ENCODE measurements at places on chromosomes 7 and 10. TPM values are rescaled to one million over a fixed set of nuclear protein-coding genes. Genes with fewer than 3 reads are reported as not detected.
A peak's percentile ranks its signal among the peaks of the same experiment; 100 is the strongest.

The GRID2IP gene
- 0.21 TPM for total RNA-seq

DNA sequence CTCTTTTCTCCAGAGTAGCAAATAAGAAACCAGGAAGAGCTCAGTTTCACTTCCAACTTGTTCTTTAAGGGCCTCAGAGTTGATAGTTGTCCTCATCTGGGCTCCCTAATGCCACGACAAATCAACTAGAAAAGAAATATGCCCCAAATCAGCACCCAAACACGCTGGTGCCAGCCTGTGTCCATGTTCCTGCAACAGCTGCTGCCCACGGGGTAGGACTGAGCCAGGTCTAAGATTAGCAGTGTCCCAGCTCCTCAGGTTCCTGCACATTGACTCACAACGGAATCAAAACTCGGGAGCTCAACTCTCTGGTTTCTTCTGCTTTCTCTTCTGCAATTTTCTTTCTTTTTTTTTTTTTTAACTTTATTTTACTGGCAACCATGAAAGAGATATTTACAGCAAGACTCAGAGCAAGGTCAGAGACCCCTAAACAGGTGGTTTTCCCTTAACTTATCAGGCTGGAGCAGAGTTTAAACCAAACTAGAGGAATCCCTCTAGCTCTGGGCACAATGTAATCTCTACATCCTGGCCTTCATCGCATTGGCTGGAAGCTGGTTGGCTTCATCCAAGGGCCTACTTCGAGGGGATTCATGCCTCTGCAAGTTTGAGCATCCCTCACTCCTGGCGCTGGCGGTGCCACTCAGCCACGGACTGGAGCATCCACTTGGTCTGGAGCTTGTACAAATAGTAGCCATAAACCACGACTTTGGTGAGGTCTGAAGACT, 126.1 kb downstream of the PFKFB3 start:
- no peak for DNase-seq

The CUEDC2 gene
- 68.9 TPM for total RNA-seq

The MRPS17 gene
- 21.7 TPM for total RNA-seq

GRCh38 chr7:45084336-45084735, 4.4 kb downstream of the NACAD start:
- no peak for DNase-seq

DNA sequence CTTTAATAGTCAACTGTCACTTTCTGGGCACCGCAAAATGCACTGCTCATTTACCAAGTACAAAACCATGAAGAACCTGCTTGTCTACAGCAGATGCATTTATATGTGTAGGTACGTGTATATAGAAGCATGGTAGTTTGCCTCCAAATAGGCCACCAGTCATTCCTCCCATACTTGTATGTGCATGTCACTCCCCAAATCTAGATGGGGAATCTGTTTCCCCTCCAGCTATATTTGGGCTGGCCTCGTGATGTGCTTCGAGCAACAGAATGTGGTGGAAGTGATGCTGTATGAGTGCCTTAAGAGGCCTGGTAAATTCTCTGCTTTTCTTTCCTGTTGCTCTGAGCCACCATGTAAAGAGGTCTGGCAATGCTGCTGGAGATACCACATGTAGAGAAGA, 47.1 kb downstream of the PSMC2 start:
- no peak for DNase-seq

- DNase-seq = no peak
These were observed 219.8 kb downstream of the MAD1L1 start for GRCh38 chr7:2012981-2013380.

- DNase-seq = no peak
These were observed 21.0 kb upstream of the LRRC17 start for GRCh38 chr7:102891693-102892261.

The PKD2L1 gene
- not detected for total RNA-seq

DNA sequence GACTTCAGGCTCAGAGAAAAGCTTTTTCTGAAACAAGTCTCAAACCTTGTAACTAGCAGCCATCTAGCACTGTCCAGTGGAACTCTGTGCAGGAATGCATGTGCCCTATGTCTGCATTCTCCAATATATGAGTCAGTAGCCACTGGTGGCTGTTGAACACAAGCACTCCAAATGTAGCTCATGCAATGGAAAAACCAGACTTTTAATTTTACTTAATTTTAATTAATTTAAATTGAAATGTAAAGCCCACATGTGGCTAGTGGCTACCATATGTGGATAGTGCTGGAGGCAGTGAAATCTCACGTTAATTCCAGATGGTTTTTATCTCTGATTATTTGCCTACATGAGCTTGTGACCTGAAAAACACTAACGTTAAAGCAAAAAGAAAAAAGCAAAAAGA, 225.1 kb downstream of the GATA3 start:
- DNase-seq = no peak

DNA sequence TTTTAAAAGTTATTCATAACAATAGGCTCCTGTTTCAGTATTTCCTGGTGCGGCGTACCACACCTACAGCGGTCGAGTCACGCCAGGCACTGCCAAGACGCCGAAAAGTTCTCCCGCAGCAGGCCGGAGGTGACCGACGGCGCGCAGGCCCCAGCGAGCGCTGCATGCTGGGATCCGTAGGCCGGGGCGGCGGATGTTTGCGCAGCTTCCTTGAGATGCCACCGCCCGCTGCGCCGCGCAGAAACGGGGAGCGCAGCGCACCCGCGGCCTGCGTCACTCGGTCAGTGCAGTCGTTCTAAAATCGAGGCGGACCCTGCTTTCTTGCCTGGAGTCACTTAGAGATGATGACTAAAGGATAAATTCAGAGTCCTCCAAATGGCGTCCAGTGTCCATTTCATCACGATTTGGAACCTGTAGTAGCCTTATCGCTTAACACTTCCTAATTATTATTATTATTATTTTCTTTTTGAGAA, 1.3 kb upstream of the KIF11 start:
- DNase-seq = peak; percentile 96

- peak; percentile 80 for DNase-seq
These were observed 102.5 kb downstream of the RAMP3 start for GRCh38 chr7:45259966-45260646.

The TMEM176A gene
- total RNA-seq = not detected

- DNase-seq = no peak
These were observed 13.5 kb downstream of the PPIF start for GRCh38 chr10:79360499-79361342.

The TACR2 gene
- not detected for total RNA-seq

The SHTN1 gene
- 0.29 TPM for total RNA-seq

DNA sequence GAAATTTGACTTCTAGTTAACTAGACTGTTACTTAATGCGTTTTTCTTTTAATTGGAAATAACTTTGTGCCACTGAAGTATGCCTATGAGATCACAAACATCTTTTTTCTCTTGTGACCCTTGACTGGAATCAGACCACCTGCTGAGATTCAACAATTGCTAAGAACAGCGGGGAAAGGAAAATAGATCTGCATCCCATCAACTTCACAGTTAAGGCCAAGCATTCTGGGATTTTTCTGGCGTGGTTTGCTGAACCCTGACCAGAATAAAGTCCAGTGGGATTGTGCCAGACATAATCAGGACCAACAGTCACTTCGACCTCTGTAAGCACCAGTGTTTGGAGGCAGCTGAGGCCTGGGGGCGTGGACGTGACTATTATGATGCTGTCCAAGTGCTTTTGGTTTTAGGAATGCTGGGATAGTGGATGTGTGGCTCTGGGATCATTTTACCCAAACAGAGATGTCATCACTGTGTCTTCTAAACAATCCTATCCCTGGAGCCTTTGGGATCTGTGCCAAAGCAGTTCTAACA, 373.3 kb upstream of the PRKCQ start:
- no peak for DNase-seq

- peak; percentile 62 for DNase-seq
These were observed 1.9 kb downstream of the TTYH3 start for GRCh38 chr7:2633538-2634266.

- DNase-seq = peak; percentile 59
These were observed 2.9 kb upstream of the MYOZ1 start for GRCh38 chr10:73644015-73644743.

The IL6 gene
- total RNA-seq = 2.2 TPM

DNA sequence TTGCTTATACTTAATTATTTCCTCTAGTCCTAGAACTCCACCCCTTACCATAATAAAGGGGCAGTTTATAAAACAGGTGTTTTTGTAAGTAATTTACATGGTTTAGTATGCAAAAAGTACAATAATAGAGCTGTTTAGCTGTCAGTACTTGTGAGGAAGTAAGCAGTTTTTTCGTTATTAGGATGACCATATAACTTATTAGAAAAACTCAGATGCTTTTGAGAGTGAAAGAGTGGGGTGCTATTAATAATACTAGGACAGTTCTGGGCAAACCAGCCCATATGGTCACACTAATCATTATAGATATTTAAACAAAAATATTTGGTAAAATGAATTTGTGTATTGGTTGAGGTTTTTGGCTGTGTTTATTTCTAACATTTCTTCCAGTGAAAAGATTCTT, 201.9 kb upstream of the KAT6B start:
- DNase-seq = no peak

DNA sequence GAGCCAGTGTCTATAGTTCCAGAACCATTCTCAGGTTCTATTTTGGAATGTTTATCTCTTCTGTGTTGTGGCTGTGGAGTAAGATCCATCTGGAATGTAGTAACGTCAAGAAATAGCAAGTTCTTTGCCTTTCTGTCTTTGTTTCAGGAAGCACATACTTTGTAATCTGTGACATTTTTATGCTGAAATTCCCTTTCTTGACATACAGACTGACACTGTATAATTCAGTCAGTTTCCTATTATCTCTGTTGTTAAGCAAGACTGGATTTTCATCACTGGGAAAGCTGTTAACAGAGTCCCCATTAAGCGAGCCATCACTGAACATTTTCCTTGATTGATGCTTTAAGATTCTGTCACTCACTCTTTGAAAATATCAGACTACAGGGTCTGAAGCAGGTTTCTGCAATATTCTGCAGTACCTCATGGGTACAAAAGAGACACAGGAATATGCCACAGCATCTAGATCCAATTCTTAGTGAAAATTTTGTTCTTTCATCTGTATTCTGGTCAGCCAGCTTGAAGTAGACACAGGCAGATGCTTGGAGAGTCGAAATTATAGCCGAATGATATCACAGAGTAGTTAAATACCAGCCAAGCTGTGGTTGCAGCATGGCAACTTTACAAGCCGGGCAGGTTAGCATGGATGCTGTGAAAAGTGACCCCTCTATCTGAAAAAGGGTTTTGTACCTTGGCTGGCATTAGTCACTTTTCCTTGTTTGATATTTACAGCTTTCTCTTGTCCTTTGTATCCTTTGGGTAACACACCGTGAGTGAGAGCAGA, 62.6 kb downstream of the CACNB2 start:
- DNase-seq = no peak

GRCh38 chr10:87861566-87861952, 1.8 kb downstream of the KLLN start:
- no peak for DNase-seq

DNA sequence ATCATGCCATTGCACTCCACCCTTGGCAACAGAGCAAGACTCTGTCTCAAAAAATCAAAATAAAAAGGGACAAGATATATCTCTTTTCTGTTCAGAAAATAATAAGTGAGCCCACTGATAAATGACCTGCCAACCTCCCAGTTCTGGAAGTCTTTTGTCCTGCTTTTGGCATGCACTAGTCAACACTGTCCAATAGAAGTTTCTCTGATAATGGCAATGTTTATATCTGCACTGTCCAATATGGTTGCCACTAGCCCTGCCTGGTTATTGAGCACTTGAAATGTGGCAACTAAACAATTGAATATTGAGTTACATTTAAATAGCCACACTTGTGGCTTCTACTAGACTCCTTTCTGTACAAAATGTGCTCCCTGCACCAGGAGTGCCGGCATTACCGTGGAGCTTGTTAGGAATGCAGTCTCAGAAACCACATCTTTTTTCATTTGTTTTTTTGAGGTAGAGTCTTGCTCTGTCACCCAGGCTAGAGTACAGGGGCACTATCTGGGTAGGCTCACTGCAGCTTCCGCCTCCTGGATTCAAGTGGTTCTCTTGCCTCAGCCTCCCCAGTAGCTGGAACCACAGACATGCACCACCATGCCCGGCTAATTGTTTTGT, 229.7 kb downstream of the CACNB2 start:
- DNase-seq = no peak

The CTAGE4 gene
- total RNA-seq = 3.6 TPM

DNA sequence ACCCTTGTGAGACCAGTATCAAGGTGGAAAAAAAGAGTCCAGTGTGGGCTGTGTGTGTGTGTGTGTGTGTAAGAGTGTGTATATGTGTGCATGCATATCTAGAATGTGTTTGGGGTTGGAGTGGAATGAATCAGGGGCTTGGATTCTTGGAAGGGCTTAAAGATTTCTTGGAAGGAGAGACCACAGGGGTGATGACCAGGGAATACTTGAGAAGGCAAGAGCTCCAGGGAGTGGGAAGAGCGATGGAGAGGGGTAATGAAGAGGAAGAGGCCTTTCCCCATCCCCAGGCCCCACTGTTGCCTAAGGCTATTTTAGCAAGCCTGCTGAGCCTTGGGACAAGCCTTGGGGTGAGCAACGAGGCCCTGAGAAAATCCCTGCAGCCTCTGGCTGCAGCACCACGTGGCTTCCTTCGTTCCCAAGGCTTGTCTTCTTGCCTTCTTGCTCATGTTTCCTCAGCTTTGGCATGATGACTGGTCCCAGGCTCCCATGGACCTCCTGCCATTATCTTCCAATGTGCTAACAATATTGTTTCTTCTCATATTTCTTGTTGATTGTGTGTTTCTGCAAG, 663.4 kb downstream of the INHBA start:
- no peak for DNase-seq

The INMT gene
- not detected for total RNA-seq

DNA sequence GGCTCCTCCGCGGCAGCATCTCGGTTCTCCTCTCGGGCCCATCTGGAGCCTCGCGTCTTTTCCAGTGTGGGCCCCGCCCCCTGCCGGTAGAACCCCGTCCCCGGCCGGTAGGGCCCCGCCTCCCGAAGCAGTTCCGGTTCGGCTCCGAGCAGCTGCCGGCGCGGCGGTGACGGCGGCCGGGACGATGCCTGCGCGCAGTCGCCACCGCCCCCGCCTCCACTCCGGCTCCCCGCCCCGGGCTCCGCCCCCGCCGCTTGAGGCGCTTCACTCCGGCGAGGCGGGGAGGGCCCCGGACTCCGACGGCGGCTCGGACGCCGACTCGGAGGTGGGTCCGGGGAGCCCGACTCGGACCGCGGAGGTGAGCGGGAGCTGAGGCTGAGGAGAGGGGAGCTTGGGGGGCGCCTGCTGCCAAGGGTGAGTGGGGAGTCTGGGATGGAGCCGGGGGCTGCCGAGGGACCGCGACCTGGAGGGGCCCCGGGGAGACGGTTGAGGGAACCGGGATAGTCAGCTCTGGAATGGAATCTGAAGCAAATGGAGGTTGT, at the start of gene SAMD8:
TSS of gene SAMD8 (plus strand) at position 292 of the 542 bp plus-strand sequence. CDS start 38,873 bp downstream, outside the sequence.
- DNase-seq = peak; percentile 99

- DNase-seq = peak; percentile 40
These were observed at the start of gene IFIT2 for GRCh38 chr10:89301721-89302445. IFIT2 (plus strand) TSS chr10:89302046; CDS start chr10:89302124, 78 bp downstream.

The TFEC gene
- not detected for total RNA-seq

The SLC39A12 gene
- total RNA-seq = not detected

DNA sequence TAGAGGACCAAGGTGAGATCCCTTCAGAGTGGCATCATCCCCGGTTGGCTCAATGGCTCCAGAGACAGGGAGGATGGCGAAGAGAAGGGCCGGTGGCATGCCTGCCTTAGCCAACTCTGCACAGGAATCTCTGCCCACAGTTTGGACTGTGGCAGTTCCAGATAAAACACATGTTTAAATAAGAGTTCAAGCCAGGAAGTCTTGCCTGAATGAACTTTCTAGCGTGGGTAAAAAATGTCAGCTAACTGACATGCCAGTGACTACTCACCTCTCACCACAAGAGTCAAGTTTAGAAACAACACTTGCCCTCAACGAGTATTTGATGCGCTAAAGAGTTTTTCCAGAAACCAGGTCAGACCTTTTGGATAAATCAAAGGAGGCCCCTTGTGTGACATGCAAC, 3.0 kb downstream of the NOD1 start:
- DNase-seq = no peak

The LRMDA gene
- not detected for total RNA-seq

- no peak for DNase-seq
These were observed 63.3 kb downstream of the ZMIZ1 start for GRCh38 chr10:79131836-79132631.

The HABP2 gene
- not detected for total RNA-seq

Data from activated CD4-positive, alpha-beta memory T cell treated with anti-CD3 and anti-CD28 coated beads for 36 hours (primary cell).